ENCODE measurements at places on chromosomes 2 and 18. TPM values are rescaled to one million over a fixed set of nuclear protein-coding genes. Genes with fewer than 3 reads are reported as not detected.

ST6GAL2 gene
- total RNA-seq, result 8.3 TPM

TMEM200C gene
- total RNA-seq, result 8.6 TPM

- DNase-seq, result no peak
Observed at GRCh38 chr2:35454966-35455638, 900.5 kb upstream of the CRIM1 start.

GRCh38 chr2:137525641-137526190, 438.6 kb upstream of the HNMT start:
- DNase-seq, result no peak

- no peak for DNase-seq
Observed at GRCh38 chr2:215535125-215535668, 99.3 kb upstream of the FN1 start.

- peak; percentile 45 for DNase-seq
Observed at GRCh38 chr2:20224716-20225293, at the start of gene SDC1. Gene SDC1, minus strand, starts transcription at chr2:20225130. Its CDS starts 263 bp downstream, at chr2:20224867.

- no peak for DNase-seq
Observed at GRCh38 chr2:191571163-191571769, 106.7 kb upstream of the NABP1 start.

- DNase-seq, result no peak
Observed at GRCh38 chr2:218332288-218332687, 24.4 kb upstream of the CATIP start.

DNA sequence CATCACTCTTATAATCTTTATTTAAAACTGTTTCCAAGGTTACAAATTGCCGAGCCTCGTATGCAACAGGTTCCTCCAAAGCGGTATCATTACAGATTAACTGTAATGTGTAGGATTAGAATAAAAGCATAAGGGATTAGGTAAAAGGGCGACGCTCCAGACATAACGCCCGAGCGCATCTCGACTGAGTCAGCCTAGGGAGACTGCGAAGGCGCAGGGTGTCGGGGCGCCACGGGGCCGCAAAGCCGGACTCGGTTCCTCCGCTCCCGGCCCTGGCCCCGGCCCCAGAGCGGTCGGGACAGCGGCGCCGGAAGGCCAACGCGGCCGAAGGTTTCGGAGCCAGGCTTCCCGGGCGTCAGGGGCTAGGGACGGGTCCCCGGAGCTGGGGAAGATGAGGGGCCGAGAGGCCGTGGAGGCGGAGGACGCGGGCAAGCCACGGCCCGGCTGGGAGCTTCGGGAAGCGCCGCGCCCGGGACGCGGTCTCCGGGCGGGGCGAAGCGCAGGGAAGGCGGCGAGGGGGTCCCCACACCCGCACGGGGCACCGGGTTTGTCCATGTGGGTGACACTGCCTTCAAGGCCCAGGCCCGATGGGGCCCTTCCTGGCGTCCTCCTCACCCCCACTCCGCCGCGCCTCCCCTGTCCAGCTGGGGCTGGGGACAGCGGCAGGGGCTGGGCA, 12.9 kb upstream of the SIX3 start:
- no peak for DNase-seq

DNA sequence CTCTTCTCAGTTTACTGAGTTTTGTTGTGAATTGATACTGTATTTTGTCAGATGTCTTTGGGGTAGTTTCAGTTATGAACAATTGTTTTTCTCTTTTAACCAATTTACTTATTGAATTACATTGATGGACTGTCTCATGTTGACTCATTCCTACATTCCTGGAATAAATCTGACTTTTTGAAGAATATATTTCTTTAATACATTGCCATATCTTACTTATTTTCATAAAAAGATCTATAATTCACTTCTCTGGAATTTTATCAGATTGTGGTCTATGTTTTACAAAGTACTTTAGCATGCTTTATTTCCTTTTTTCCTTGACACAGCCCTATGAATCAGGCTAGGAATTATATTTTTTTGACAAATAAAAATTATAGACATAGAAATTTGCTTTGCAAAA, 268.3 kb downstream of the PLCL1 start:
- no peak for DNase-seq

DNA sequence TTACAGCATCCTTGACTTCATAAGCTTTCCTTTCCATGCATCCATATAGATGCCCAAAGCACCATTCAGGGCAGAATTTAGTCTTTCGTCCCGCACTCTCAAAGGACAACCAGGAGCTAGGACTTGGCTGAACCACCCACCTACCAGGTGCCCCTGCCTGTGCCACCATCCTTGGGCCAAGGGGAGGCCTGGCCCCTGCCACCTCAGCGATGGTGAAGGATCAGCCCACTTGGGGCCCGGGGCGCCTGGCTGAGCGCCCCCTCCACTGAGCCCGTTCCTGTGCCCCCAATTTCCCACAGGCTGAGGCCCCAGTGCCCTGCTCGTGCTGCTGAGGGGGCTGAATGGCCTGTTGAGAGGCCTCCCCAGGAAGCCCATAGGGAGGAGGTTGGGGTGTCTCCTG, 33.3 kb upstream of the ALPP start:
- DNase-seq, result no peak

DNA sequence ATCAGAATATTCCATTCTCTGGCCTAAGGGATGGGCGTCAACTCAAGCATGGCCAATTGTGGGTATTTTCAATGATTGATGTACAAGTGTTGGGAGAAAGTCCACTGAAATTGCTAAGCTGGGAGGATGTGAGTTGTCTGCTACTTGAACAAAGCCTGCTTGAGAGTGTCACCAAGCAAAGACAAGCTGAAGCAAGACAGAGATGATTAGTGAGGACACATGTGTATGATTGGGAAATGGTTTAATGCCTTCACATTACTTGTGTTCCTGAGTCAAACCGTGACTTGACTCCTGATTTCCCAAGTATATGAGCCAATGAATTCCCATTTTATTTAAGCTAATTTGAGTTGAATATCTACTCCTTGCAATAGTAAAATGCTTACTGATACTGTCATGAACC, 23.7 kb upstream of the NRP2 start:
- DNase-seq, result no peak

DNA sequence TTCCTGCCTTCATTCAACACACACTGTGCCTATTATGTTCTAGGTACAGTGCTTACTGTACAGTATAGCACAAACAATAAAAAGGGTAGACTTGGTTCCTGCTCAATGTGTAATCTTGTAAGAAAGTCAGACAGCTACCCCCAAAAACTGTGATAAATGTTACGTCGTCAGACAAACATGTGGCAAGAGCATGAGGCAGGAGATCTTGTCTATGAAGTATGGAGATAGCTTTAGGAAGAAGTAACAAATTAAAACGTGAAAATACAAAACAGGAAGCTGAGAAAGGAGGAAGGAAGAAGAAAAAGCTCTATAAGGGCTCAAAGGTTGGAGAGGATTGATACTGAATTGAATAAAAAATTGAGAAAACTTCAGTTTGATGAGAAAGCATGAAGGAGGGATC, 276.2 kb upstream of the HNRNPA3 start:
- DNase-seq, result no peak

GRCh38 chr2:8709611-8710010, 27.8 kb downstream of the ID2 start:
- DNase-seq, result no peak

GRCh38 chr2:6412533-6413091, 453.1 kb downstream of the CMPK2 start:
- DNase-seq, result no peak

DNA sequence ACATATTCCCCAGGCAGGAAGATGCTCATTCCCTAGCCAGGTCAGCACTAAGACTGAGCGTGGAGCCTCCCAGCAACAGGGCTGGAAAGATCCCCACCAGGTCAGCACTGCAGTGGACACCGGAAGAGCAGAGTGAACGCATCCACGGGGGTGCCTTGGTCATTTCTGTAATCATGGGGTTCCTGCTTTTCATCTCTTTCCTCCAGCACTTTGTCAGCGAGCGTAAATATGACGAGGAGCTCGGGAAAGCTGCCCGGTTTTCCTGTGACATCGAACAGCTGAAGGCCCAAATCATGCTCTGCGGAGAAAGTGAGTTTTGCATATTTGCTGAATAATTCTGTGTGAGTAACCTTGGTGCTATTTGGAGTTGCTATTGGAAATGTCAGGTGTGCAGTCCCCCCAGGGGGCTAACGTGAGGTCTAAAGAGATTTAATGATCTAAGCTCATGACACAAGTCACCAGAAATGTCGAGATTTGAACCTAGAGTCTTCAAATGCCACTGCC, 40.1 kb downstream of the KCTD18 start:
- DNase-seq, result no peak

DNA sequence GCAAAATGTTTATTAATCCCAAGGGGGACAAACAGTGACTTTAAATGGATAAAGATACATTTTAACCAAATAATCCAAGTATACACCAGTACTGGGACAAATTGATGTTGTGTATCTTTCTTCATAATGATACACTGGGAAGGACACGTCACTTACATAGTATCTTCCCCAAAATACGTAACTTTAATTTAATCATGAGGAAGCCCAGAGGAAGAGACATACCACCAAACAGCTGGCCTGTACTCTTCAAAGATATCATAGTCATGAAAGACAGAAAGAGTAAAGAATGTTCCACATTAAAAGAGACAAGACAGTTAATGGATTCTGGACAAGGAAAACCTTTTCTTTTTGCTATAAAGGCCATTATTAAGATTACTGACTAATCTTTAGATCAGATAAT, 37.1 kb downstream of the AGFG1 start:
- no peak for DNase-seq

DNA sequence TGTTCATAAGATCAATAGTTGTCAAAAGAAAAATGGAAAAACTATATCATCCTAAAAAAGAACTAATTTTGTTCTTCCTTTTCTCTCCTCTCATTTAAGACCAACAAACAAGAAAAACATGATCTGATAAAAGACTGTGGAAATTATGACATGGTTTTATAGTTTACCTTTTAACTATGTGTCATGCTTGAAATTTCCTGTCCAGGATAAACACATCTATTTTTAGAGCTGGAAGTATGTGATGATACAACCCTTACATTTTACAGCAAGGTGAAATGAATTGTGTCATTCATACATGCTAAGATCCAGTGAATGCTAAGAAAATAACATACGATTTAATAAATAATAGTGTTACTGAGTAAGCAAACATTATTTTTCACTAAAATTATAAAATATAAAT, 89.9 kb downstream of the GULP1 start:
- no peak for DNase-seq

GRCh38 chr2:208375491-208376068, 31.0 kb upstream of the PTH2R start:
- DNase-seq, result no peak

DNA sequence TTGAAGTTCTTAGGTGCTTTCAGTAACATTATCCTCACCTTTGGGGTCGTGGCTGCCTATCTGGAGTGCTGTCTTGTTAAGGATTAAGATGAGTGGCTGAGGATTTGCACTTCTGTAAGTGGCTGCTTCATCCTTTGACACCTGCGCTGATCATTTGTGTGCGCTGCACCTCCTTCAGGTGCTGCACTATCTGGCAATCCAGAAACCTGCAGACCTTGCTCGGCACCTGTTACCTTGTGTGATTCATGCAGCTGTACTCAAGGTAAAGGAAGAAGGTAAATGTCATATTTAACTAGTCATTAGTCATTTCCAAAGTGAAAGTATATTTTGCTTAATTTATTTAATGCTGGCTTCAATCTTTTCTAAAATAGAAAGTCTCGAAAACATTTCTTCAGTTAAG, 110.3 kb downstream of the RAB3GAP1 start:
- DNase-seq, result no peak

All from progenitor cell of endocrine pancreas (in vitro differentiated cells).